ENCODE measurements at places on chromosomes 5 and 9. TPM values are rescaled to one million over a fixed set of nuclear protein-coding genes. Genes with fewer than 3 reads are reported as not detected.
A peak's percentile ranks its signal among the peaks of the same experiment; 100 is the strongest.

DNA sequence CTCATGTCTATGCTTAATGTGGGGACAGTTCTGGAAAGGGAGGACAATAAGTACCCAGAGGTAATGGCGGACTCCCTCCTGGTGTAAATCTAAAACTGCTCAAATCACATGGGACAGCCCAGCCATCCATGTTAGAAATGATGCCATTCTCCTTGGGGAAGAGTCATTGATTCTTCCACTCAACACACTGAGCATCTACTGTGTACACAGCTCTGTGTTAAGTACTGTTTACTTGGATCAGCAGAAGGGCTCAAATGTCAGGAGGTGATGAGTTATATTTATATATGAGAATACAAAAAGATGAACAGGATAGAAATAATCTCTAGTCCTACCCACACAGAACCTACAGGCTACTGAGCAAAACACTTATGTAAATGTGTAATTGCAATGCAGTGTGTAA, 31.8 kb upstream of the NANS start:
- H3K4me3 ChIP-seq = no peak overlapping the region
- no peak for DNase-seq
- no peaks in the 10 kb centered on the region for H3K36me3 ChIP-seq

GRCh38 chr5:58330781-58331180, 129.1 kb downstream of the PLK2 start:
- H3K4me3 ChIP-seq = no peak overlapping the region
- no peaks in the 10 kb centered on the region for H3K36me3 ChIP-seq
- H3K27ac ChIP-seq = no peak overlapping the region
- no peaks in the 10 kb centered on the region for H3K27me3 ChIP-seq

GRCh38 chr5:144131261-144131660, 39.2 kb downstream of the YIPF5 start:
- no peaks in the 10 kb centered on the region for H3K4me1 ChIP-seq
- no peaks in the 10 kb centered on the region for H3K36me3 ChIP-seq
- no peak overlapping the region for H3K27ac ChIP-seq

GRCh38 chr5:51378448-51379330, 4.6 kb upstream of the ISL1 start:
- H3K4me1 ChIP-seq = no peaks in the 10 kb centered on the region
- DNase-seq = no peak
- no peaks in the 10 kb centered on the region for H3K36me3 ChIP-seq
- no peaks in the 10 kb centered on the region for H3K27me3 ChIP-seq

GRCh38 chr9:7601739-7602138, 197.8 kb downstream of the DMAC1 start:
- H3K27ac ChIP-seq = no peak overlapping the region
- no peaks in the 10 kb centered on the region for H3K27me3 ChIP-seq
- no peaks in the 10 kb centered on the region for H3K36me3 ChIP-seq
- DNase-seq = no peak
- no peak overlapping the region for H3K4me3 ChIP-seq

DNA sequence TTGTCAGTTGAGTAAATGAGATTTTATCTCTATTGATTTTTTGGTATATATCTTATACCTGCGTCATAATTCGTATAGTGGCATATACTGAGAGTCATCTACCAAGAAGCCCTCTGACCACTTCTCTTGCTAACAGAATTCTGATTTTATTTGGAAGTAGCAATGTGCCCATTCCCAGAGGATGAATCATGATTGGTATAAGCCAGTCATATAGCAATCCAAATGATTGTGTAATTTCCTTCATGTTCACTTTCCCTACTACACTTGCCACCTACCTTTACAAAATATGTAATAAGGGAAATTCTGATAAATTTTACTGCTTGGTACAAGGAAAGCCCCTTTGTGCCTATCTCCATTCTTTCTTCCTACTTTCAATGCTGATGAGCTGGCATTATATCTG, 16.1 kb upstream of the ZNF462 start:
- H3K36me3 ChIP-seq = no peaks in the 10 kb centered on the region
- DNase-seq = no peak
- no peak overlapping the region for H3K27ac ChIP-seq
- H3K4me1 ChIP-seq = no peaks in the 10 kb centered on the region

DNA sequence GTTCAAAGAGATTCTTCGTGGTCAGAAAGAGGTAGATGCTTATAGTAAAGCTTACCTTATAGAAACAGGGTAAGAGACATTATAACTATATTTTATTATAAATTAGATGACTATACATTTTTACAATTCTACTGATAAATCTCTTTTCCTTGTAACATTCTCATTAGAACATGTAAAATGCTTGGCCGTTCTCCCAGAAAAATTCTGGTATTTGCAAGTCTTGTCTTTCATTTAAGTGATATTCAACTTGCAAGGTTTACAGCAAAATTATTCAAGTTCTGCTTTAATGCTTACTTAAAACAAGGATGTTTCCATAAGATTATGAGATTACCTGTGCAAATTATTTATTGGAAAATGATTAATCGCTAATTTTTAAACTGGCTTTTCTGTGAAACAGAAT, 41.3 kb upstream of the CDH18 start:
- peaks cover 3% of the 10 kb centered on the region for H3K27me3 ChIP-seq
- no peaks in the 10 kb centered on the region for H3K36me3 ChIP-seq
- no peak for DNase-seq
- H3K27ac ChIP-seq = no peak overlapping the region

DNA sequence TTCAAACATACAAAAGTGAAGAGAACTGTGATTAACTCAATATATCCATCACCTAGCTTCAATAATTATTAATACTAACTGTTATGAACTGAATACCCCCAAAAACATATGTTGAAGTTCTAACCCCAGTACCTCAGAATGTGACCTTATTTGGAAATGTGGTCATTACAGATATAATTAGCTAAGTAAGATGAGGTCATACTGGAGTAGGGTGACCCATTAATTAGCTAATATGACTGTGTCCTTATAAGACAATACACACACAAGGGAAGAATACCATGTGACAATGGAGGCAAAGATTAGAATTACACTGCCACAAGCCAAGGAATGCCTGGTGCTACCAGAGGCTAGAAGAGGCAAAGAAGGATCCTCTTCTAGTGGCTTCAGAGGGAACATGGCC, 7.8 kb downstream of the RRAGA start:
- H3K36me3 ChIP-seq = peaks cover 5% of the 10 kb centered on the region
- H3K27me3 ChIP-seq = no peaks in the 10 kb centered on the region
- H3K4me3 ChIP-seq = no peak overlapping the region
- H3K27ac ChIP-seq = no peak overlapping the region
- no peaks in the 10 kb centered on the region for H3K4me1 ChIP-seq

GRCh38 chr9:106119176-106119575, 424.8 kb downstream of the TMEM38B start:
- H3K4me3 ChIP-seq = no peak overlapping the region
- DNase-seq = no peak
- no peaks in the 10 kb centered on the region for H3K36me3 ChIP-seq
- no peak overlapping the region for H3K27ac ChIP-seq
- H3K27me3 ChIP-seq = no peaks in the 10 kb centered on the region
- no peaks in the 10 kb centered on the region for H3K4me1 ChIP-seq

DNA sequence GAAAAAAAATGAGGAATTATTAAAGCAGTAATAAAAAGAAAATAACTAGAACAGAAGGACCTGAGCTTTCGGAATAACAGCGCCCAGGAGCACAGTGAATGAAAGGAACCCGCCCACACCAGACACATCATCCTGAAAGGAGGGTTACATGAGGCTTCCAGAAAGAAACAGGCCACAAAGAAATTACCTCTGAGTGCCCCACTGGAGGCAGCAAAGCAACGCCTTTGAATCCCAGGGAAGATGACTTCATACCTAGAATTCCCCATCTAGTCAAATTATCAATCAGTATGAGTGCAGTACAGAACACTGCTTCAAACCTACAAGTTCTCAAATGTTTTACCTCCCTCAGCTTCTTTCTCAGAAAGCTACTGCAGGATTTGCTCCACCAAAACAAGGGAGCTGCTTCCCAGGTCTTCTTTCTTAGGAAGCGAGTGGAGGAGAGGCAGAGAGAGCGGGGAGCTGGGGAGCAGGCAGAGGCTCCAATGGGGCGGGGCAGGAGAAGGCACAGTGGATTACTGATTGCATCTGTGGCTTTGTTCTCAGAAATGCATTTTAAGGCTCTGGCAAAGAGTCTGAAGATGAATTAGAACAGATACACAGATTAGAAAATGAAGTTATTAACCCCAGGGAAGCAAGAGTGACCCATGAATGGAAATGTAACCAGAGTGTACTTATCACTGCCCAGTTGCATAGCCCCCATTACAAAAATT, 87.1 kb downstream of the SEMA4D start:
- peaks cover 24% of the 10 kb centered on the region for H3K36me3 ChIP-seq
- H3K4me1 ChIP-seq = peaks cover 57% of the 10 kb centered on the region
- no peak overlapping the region for H3K4me3 ChIP-seq

- no peaks in the 10 kb centered on the region for H3K36me3 ChIP-seq
- no peak for DNase-seq
- no peaks in the 10 kb centered on the region for H3K4me1 ChIP-seq
- H3K4me3 ChIP-seq = no peak overlapping the region
- no peaks in the 10 kb centered on the region for H3K27me3 ChIP-seq
Measured at GRCh38 chr9:109272745-109273144, 48.1 kb downstream of the EPB41L4B start.

GRCh38 chr5:108003178-108003577, 332.4 kb upstream of the EFNA5 start:
- no peak overlapping the region for H3K27ac ChIP-seq
- H3K4me1 ChIP-seq = no peaks in the 10 kb centered on the region
- H3K4me3 ChIP-seq = no peak overlapping the region
- no peaks in the 10 kb centered on the region for H3K27me3 ChIP-seq

DNA sequence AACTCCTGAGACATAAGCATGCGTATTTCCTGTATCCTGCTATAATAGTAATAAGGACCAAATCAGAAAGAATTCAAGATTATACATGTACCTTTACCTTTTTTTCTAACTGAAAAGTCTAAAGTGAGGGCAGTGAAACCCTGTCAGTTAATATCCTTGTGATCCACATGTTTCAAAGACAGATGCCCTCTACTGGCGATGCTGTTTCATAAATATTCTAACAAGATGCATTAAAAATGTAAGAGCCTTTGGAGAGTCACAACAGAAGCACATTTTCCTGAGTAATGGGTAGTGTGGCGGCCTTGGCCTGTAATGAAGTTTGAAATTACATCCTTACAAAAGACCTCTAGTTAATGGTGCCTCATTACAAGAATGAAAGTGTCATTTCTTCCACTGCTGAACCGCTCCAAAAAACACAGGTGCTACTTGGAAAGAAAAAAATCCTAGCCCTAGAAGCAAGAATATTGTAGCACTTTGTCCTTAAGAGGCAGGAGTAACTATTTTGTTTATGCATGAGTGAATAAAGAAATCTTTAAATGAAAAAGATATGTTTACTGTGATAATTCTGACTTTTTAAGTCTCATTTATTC, 232.6 kb downstream of the EPB41L4A start:
- no peaks in the 10 kb centered on the region for H3K4me1 ChIP-seq
- H3K4me3 ChIP-seq = no peak overlapping the region
- H3K27ac ChIP-seq = no peak overlapping the region
- no peaks in the 10 kb centered on the region for H3K36me3 ChIP-seq

GRCh38 chr5:2241842-2242241, 359.1 kb upstream of the IRX4 start:
- H3K27ac ChIP-seq = no peak overlapping the region
- no peaks in the 10 kb centered on the region for H3K27me3 ChIP-seq
- H3K4me1 ChIP-seq = no peaks in the 10 kb centered on the region
- no peak for DNase-seq

GRCh38 chr5:56414066-56414465, 180.9 kb upstream of the ANKRD55 start:
- H3K36me3 ChIP-seq = no peaks in the 10 kb centered on the region
- H3K27ac ChIP-seq = no peak overlapping the region
- no peaks in the 10 kb centered on the region for H3K27me3 ChIP-seq
- H3K4me1 ChIP-seq = no peaks in the 10 kb centered on the region
- H3K4me3 ChIP-seq = no peak overlapping the region
- no peak for DNase-seq

DNA sequence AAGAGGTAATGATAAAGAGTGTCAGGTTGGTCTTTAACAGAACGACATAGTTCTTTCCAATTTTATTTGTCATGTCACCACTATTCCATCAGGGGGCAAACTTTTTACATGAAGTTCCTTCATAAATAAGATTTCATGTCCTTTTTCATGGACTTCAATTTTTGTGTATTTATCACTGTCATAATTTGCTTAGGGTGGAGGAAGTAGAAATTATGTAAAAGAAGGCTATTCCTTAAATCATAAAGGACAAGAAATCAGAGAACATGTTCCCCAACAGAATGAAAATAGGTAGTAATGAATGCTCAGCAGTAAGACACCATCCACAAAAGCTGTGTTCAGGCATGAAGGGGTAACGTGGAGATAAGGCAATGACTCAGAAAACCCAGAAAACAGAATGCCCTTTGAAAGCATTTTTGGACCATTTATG, 72.7 kb downstream of the ZFAND5 start:
- H3K27ac ChIP-seq = no peak overlapping the region
- no peak overlapping the region for H3K4me3 ChIP-seq
- no peaks in the 10 kb centered on the region for H3K4me1 ChIP-seq
- H3K27me3 ChIP-seq = no peaks in the 10 kb centered on the region
- peak; percentile 12 for DNase-seq
- no peaks in the 10 kb centered on the region for H3K36me3 ChIP-seq

GRCh38 chr9:31604531-31604930, 779.9 kb upstream of the ACO1 start:
- H3K4me1 ChIP-seq = no peaks in the 10 kb centered on the region
- no peaks in the 10 kb centered on the region for H3K27me3 ChIP-seq
- H3K4me3 ChIP-seq = no peak overlapping the region

DNA sequence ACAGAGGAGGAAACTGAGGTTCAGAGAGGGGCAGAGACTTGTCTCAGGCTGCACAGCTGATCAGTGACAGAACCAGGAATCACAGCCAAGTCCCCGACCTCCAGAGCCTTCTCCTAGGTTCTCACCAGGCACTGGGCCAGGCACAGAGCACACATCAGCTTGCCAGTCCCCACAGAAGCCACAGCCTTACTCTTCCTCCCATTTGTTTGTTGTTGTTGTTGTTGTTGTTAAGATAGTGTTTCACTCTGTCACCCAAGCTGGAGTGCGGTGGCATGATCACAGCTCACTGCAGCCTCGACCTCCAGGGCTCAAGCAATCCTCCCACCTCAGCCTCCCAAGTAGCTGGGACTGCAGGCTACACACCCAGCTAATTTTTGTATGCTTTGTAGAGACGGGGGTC, 41.4 kb downstream of the NAIF1 start:
- H3K4me1 ChIP-seq = peaks cover 85% of the 10 kb centered on the region
- H3K27ac ChIP-seq = peak overlapping the region; percentile 96
- peak overlapping the region; percentile 43 for H3K4me3 ChIP-seq
- no peaks in the 10 kb centered on the region for H3K27me3 ChIP-seq

The ZDHHC11B gene
- not detected for total RNA-seq

The SV2C gene
- total RNA-seq = not detected

The SNX18 gene
- total RNA-seq = 24.6 TPM

The MLLT3 gene
- total RNA-seq = 85.3 TPM

The LRRTM2 gene
- total RNA-seq = not detected

The PCDHGA8 gene
- 0.17 TPM for total RNA-seq

The GFRA3 gene
- total RNA-seq = not detected

The JAK2 gene
- total RNA-seq = 11.7 TPM

The FOXD4L6 gene
- total RNA-seq = not detected

The ROPN1L gene
- total RNA-seq = 0.32 TPM

The CYSTM1 gene
- 3.5 TPM for total RNA-seq
